ENCODE measurements at places on chromosomes 2 and 18. TPM values are rescaled to one million over a fixed set of nuclear protein-coding genes. Genes with fewer than 3 reads are reported as not detected.

GRCh38 chr2:172986040-172986439, 89.6 kb upstream of the MAP3K20 start:
- no peak for DNase-seq

The NCKAP1 gene
- 124 TPM for polyA plus RNA-seq

DNA sequence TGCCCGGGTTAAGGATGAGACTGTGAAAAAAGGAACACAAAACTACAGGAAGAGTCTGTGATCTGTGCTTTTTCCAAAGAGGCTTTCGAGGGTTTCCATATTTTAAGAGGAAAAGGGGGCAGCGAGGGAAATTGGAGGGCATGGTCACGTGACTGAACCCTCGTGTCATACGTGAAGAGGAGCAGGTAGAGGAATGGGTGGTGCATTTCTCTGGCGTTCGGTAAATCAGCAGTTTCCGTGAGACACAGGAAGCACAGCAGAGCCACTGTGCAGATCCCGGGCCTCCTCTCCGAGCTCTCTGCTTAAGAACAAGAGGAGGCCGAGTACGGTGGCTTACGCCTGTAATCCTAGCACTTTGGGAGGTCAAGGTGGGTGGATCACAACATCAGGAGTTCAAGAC, 219.7 kb downstream of the NDUFA10 start:
- DNase-seq, result no peak

The MATN3 gene
- not detected for polyA plus RNA-seq

GRCh38 chr2:43212216-43212835, 14.1 kb downstream of the ZFP36L2 start:
- no peak for DNase-seq

DNA sequence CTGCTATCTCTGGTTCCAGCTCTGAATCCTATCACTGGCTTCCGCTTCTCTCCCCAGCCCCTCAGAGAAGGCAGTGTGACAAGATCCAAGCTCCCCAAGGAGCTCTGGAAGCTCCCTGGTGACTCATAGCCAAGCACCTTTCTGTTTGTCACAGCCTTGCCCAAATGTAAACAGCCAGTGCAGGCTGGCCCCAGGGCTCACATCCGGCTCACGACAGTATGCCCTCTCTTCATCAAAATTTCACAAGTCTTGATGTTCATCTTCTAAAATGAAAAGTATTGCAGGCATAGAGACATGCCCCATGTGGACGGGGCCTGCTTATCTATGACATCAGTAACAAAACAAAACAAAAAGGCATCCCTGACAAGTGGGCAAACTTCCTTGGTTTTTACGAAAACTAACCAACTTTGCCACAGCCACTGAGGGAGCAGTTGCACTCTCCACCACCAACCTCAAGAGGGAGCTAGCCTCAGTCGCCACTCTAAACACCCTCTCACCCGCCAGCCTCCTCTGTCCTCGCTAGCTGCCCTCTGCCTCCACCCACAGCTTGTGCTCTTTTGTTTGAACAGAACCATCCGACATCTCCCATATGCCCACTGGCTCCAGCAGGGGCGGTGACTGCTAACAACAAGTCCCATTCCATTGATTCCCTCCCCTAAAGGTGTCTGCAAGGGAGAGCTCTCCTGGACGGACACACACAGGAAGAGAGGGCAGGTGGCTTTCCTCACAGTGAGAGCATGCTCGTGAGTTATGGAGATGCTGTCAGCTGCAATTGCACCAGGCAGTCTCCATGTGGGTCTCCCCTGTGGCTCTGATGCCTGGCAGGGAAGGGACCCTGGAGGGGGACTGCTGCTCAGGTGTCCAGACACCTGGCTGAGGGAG, 71.0 kb upstream of the DAPL1 start:
- DNase-seq, result peak; percentile 24

DNA sequence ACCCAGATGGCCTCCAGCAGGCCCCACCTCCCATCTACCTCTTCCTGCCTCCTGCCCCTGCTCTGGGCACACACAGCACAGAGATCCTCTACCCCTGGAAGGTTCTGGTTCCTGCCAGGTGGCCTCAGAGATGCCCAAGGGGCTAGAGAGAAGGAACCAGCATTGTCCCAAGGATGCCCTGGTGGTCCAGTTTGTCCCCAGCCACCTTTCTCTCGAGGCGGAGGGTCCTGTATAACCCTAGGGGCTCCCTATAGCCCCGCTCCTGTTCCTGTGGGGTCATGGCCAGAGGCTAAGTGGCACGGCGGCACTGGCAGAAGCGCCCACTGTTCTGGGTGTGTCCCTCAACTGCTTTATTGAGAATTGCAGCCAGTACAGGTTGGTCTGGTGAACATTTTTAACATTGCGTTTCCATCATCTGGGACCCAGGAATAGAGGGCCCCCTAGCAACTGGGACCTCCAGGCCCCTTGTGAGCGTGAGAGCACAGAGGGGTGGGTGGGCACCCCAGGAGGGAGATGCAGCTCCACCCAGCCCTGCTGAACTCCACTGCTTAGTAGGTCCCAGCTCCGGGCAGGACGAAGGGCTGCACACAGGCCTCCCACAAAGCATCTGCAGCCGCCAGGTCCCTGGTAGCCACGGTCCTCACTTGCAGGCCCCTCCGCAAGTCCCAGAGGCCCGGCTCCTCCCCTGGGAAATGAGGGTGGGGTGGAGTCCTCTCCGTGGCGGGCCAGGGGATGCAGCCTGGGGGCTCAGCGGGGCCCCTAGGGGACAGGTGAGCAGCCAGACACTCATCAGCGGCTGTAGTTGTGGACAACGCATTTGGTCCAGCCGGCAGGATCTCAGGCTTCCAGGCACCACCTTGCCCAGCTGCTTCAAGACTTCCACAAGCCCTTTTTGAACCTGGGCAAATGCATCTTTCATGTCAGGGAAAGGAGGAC, 33.1 kb downstream of the GPC1 start:
- no peak for DNase-seq

The POTEE gene
- polyA plus RNA-seq, result not detected

DNA sequence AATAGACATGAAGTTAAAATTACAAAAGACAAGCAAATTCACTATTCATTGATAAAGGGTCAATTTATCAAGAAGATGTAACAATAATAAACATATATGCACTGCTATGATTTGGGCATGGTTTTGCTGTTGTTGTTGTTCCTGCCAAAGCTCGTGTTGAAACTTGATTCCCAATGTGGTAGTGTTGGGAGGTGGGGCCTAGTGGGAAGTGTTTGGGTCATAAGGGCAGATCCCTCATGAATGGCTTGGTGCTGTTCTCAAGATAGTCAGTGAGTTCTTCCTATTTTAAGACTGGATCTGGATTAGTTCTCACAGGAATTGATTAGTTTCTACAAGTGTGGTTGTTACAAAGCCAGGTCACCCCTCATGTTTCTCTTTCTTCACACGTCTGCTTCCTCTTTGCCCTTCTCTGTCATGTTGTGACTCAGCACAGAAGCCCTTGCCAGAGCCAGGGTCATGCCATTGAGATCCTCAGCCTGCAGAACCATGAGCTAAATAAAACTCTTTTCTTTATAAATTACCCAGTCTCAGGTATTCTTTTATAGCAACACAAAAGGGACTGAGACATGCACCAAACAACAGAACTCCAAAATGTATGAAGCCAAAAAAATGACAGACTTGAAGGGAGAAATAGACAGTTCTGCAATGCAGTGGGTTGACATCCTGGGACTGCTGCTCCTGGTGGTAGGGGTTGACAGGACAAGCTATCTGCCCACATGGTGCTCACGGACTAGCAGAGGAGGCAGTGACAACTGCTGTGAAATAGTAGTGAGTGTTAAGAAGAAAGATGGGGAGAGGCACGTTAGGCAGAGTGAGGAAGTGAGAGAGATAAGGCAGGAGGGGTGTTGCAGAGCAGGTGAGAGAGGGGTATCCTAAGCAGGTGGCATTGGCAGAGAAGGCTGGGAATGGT, 18.6 kb upstream of the SKA1 start:
- no peak for DNase-seq

GRCh38 chr2:217887841-217888701, 114.7 kb downstream of the TNS1 start:
- no peak for DNase-seq

GRCh38 chr2:62231541-62231940, 35.6 kb downstream of the B3GNT2 start:
- DNase-seq, result no peak

DNA sequence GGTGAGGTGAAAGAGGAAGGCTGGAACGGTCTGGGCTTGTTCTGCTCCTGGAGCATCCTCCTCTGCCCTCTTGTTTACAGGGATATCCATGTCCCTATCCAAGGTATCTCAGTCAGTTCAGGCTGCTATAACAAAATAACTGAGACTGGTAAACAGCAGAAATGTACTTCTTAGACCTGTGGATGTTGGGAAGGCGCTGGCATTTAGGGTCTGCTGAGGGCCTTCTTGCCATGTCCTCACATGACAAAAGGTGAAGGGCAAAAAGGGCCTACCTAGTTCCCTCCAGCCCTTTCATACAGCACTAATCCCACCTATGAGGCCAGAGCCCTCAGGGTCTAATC, 65.6 kb downstream of the INPP4A start:
- no peak for DNase-seq

DNA sequence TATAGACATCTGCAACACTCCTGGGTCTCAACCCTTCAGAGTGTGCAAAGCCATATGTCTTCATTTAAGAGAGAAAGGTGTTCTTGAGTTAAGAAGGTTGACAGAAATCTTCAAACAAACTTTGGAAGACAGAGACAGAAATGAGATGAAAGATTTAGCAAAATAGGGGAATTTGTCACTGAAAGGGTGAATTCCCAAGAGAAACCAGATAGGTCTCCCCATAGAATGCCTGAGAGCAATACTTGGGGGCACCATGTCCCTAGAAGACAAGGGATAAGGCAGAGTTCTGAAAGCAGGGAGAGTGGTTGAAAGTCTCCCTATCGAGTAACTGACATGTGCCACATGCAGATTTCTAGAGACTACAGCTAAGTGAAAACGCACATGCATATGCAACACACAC, 50.0 kb downstream of the AP1S3 start:
- no peak for DNase-seq

The PAIP2B gene
- polyA plus RNA-seq, result 4.8 TPM

All from small intestine (tissue), 16 donors.